PC-3 (cell line): ENCODE measurements at places on chromosomes 7 and 10. TPM values are rescaled to one million over a fixed set of nuclear protein-coding genes. Genes with fewer than 3 reads are reported as not detected.
A peak's percentile ranks its signal among the peaks of the same experiment; 100 is the strongest.

CYP2W1 gene
- total RNA-seq: not detected in 2 replicates

GRCh38 chr10:17029581-17030271, 99.9 kb downstream of the CUBN start:
- DNase-seq: peak; percentile 68
- H3K27ac ChIP-seq: peak overlapping the region; percentile 94
- no peaks in the 10 kb centered on the region for H3K27me3 ChIP-seq
- H3K36me3 ChIP-seq: no peaks in the 10 kb centered on the region
- H3K4me1 ChIP-seq: peaks cover 38% of the 10 kb centered on the region

- no peak for DNase-seq
- H3K36me3 ChIP-seq: no peaks in the 10 kb centered on the region
- no peaks in the 10 kb centered on the region for H3K4me1 ChIP-seq
- no peaks in the 10 kb centered on the region for H3K27me3 ChIP-seq
- H3K27ac ChIP-seq: no peak overlapping the region
Observed at GRCh38 chr10:80786322-80786721, 248.6 kb downstream of the SH2D4B start.

GRCh38 chr10:44309939-44310761, 74.7 kb downstream of the CXCL12 start:
- H3K27me3 ChIP-seq: peaks cover 11% of the 10 kb centered on the region; the same call in 1 of the 2 replicates
- no peaks in the 10 kb centered on the region for H3K4me1 ChIP-seq
- no peak overlapping the region for H3K4me3 ChIP-seq
- H3K27ac ChIP-seq: no peak overlapping the region
- H3K36me3 ChIP-seq: no peaks in the 10 kb centered on the region
- DNase-seq: no peak

- no peak overlapping the region for H3K4me3 ChIP-seq
- H3K27me3 ChIP-seq: no peaks in the 10 kb centered on the region
- peaks cover 10% of the 10 kb centered on the region; the same call in 1 of the 2 replicates for H3K4me1 ChIP-seq
- DNase-seq: no peak
- H3K27ac ChIP-seq: no peak overlapping the region
Observed at GRCh38 chr7:134287916-134288659, 28.6 kb downstream of the SLC35B4 start.

LLCFC1 gene
- not detected in 2 replicates for total RNA-seq

GRCh38 chr10:75712242-75712880, 280.9 kb downstream of the LRMDA start:
- no peaks in the 10 kb centered on the region for H3K36me3 ChIP-seq
- peaks cover 5% of the 10 kb centered on the region; the same call in 1 of the 2 replicates for H3K4me1 ChIP-seq
- DNase-seq: no peak
- H3K27ac ChIP-seq: no peak overlapping the region
- H3K27me3 ChIP-seq: peaks cover 73% of the 10 kb centered on the region
- H3K4me3 ChIP-seq: no peak overlapping the region

- H3K27me3 ChIP-seq: no peaks in the 10 kb centered on the region
- H3K4me1 ChIP-seq: no peaks in the 10 kb centered on the region
- peak; percentile 79 for DNase-seq
Observed at GRCh38 chr7:31735991-31736982, 49.3 kb downstream of the PPP1R17 start.

GRCh38 chr10:101018600-101019439, 12.1 kb downstream of the PDZD7 start:
- H3K4me1 ChIP-seq: peaks cover 12% of the 10 kb centered on the region
- no peak overlapping the region for H3K27ac ChIP-seq
- H3K27me3 ChIP-seq: no peaks in the 10 kb centered on the region
- DNase-seq: peak; percentile 77
- no peaks in the 10 kb centered on the region for H3K36me3 ChIP-seq
- H3K4me3 ChIP-seq: no peak overlapping the region

GRCh38 chr10:94108200-94108599, 114.5 kb downstream of the PLCE1 start:
- H3K27me3 ChIP-seq: no peaks in the 10 kb centered on the region
- H3K36me3 ChIP-seq: no peaks in the 10 kb centered on the region

- DNase-seq: no peak
- no peak overlapping the region for H3K27ac ChIP-seq
- H3K4me3 ChIP-seq: no peak overlapping the region
- no peaks in the 10 kb centered on the region for H3K36me3 ChIP-seq
Observed at GRCh38 chr7:27248427-27248806, 5.8 kb downstream of the EVX1 start.

SEMA3C gene
- 27.4 and 28.0 TPM in 2 replicates for total RNA-seq
